ENCODE measurements at places on chromosomes 5 and 9.

GRCh38 chr5:32144378-32145207 is 29.5 kb downstream of the GOLPH3 start:
- no peak for DNase-seq

- no peak for DNase-seq
These were observed 5.9 kb upstream of the NREP start for GRCh38 chr5:111762895-111763294.

GRCh38 chr9:76032797-76033373 is 142.4 kb downstream of the PCSK5 start:
- no peak for DNase-seq

DNA sequence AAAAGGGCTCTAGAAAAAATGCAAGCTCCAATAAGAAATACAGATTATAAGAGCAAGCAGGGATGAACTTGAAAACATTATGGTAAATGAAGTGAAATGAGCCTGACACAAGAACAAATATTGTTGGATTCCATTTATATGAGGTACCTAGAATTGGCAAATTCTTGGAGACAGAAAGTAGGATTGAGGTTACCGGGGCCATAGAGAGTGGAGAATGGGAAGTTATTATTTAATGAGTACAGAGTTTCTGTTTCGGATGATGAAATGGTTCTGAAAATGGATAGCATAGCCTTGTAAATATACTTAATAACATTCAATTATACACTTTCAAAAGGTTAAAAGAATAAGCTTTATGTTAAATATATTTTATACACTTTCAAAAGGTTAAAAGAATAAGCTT is 75.6 kb upstream of the SLC12A2 start:
- DNase-seq, result no peak

DNA sequence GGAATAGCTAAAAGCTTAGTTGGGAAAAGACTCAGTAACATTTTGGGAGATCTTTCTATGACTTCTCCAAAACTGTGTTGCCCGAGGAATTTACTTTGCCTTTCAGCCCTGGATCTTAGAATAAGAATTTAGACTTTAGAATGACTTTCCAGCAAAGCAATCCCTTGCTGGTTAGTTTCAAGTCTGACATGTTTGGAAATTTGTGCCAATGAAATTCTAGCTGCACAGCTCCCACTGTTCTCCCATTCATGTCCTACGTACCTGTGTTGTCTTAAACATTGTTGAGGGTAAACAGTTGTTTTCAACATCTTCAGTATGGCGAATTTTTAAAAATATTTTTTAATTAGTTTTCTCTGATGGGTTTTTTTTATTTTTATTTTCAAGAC is 111.4 kb downstream of the CCDC192 start:
- no peak for DNase-seq

DNA sequence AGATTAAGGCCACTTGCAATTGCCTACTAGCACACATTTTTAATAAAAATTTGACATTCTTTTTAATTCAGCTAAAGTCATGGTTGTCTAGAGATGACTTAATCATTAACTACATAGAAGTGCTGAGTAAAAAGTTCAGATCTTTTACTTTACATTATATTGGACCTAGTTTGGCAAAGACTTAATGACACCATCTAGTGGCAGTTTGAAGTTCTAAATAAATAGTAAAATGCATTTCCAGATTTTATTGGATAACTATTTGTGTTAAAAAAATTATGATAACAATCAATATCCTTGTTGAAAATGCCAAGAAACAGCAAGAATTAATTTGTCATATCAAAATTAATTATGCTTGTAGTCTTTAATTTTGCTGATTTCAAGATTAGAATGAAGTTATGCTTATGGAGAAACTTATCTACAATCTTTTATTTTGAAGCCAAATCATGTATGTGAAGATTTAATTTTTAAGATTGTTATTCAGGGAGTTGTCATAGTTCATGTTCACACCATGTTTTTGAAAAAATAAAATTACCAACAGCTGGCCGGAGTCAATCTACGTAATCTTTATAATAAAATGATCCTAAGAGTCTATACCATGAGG is 69.6 kb upstream of the PJA2 start:
- no peak for DNase-seq

- no peak for DNase-seq
These were observed 1.7 kb upstream of the KLHL3 start for GRCh38 chr5:137737349-137738131.
